H54 (cell line): ENCODE measurements at places on chromosomes 2 and 18.

DNA sequence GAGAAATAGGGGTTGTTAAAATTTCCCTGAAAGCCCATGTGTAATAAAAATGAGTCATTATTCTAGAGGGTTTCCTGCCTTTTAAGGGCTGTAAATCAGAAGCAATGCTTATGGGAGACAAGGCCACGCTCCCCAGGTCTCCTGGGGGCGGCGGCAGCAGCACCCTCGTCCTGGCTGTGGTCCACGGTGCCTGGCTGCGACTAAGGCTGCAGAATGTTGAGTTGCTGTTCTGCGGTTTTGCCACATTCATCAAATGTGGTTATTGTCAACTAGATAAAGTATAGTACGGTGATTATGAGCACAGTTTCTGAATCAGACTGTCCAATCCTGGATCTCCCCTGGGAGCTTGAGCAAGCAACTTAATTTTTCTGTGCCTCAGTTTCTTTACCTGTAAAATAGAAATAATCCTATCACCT lies 11.9 kb upstream of the AGFG1 start:
- peak; percentile 70 for DNase-seq

DNA sequence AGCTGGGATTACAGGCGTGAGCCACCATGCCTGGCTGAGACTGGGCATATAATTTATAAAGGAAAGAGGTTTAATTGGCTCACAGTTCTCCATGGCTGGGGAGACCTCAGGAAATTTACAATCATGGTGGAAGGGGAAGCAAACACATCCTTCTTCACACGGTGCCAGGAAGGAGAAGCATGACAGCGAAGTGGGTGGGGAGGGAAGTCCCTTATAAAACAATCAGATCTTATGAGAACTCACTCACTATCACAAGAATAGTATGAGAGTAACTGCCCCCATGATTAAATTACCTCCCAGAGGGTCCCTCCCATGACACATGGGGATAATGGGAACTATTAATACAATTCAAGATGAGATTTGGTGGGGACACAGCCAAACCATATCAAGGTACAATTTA lies 7.8 kb upstream of the LCLAT1 start:
- DNase-seq = no peak

DNA sequence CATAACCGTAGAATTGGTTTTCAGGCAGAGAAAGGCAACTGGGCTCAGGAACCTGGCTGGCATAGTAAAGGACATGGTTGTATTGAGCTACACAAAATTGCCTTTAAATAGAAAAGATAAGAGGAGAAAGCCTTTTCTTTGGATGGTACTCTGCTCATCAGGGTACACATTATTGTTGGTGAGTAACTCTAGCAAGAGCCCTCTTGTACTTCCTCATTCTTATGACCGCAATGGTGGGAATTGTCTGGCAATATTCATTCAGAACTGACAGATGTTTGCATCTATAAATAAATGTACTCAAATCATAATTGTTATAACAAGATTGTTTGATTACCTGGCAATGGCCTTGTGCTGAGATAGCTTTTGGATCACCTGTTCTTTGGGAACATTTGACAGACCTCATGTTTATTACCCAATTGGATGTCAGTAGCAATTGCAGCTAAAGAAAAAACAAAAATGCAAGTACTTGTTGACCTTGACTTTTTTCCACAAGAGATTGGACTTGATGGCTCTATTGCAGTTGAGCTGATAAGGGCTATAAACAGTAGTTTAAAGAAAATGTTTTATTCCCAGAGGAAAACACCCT lies 43.9 kb downstream of the MEIS1 start:
- no peak for DNase-seq

GRCh38 chr2:109348190-109348589 lies 219.2 kb downstream of the SH3RF3 start:
- DNase-seq = no peak

DNA sequence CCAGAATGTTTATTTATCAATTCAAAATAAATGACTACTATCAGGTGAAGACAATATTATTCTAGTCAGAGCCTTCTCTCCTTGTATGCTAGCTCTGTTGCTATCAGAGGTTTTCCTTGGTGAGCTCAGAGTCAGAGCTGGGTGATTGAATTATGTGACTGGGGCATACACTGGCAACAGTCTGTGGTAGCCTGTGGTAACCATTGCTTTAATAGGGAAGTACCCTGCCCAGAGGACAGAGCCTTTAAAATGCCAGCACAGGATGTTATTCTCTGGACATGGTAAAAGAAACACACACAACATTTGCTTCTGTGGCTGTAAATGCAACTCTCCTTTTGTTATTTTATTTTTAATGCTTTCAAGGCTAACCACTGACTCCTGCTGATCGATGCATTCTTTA lies 124.7 kb downstream of the PPP1R1C start:
- no peak for DNase-seq

DNA sequence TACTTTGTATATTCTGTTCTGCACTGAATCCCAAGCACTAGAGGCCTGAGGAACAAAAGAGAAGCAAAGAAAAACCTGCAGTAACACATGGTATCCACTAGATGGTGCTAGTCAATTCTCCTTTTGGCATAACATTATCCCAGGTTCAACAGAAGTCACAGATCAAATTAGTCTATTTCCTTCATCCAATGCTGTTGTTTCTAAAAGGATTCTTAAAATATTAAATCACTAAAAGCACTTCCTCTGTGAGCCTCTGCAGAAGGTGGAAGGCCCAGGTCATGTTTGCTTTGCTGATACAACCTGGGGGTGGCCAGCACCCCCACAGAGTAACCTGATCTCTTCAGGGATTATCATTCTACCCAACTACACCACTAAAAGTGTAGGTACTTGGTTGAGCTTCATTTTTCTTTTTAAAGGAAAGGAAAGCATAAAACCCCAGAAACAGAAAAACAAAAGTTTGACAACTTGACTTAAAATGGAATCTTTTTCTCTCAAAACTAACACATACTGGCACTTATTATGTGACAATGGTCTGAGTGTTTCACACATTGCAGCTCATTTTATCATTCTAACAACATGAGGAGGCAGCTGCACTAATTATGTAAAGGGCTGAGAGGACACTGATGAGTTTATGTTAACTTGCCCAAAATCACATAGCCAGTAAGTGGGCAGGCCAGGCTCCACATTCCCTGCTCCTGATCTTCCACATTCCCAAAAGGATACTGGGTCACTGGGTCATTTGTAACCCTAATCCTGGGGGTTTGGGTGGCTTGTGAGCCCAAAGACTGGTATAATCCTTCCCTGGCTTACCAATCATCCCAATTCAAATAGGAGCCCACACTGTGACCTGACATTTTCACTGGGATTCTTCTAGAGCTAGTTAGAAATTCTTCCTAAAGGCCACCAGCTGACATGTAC lies 66.8 kb upstream of the DNER start:
- peak; percentile 20 for DNase-seq

DNA sequence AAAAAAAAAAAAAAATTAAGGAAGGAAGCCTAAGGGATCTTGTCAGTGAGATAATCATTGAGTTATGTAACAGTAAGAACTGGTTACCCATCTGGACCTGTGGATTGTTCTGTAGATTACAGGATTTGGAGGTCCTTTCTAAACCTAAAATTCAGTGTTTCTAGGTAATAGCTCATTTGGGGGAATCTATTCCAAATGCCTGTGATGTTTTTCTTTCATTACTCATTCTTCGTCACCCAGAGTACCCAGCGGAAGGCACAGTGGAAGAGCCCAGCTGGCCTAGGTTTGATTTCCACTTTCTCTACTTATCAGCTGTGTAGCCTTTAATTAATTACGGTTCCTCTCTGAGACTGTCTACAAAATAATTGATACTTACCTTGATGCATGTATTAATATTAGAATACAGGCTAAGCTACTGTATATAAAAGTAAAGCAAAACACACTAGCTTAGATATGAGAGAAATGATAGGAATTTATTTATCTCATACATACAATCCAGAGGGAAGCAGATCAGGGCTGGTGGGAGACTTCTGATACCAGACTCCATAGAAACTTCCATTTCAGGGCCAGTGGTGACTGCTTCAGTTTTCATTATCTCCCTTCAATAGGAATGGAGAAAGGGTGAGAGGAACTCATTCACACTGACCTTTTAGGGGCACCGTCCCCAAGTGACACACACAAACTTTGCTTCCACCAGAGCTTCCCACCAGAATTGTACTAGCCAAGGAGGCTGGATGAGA lies 115.8 kb upstream of the NOSTRIN start:
- DNase-seq = peak; percentile 19

- no peak for DNase-seq
Measured at GRCh38 chr18:13524811-13525210, 201.5 kb downstream of the FAM210A start.

- no peak for DNase-seq
Measured at GRCh38 chr18:48021273-48021914, 90.9 kb upstream of the SMAD2 start.

- DNase-seq = peak; percentile 12
Measured at GRCh38 chr2:189751080-189751658, 11.4 kb downstream of the OSGEPL1 start.

DNA sequence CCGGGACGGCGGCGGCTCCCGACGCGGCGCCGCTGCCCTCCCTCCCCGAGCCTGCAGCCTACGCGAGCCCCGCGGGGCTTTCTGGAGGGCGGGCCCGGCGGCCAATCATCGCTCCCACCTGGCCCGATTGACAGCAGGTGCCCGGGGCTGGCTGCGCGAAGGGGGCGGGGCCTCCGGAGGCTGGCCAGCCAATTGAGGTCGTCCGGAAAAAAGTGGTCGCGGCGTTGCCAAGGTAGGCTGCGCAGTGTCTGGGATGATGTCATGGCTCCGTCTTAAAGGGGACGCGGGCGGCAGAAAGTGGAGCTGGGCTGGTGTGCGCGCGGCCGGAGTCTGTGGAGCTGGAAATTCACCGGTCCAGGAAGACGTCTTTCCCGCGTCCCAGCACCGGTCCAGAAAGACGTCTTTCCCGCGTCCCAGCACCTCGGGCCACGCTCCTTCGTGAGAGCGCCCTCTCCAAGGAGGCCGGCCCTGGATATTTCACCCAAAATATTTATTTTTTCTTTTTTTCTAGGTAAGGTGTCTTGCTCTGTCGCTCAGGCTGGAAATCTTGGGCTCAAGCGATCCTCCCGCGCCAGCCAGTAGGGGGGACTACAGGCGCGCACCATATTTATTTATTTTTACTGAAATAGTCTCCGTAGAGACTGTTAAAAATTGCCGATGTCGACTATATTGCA lies at the start of gene ACTR1B:
Gene ACTR1B, minus strand, starts transcription at position 83 of the 674 bp plus-strand sequence. CDS start 154 bp downstream, outside the sequence.
- peak; percentile 88 for DNase-seq

DNA sequence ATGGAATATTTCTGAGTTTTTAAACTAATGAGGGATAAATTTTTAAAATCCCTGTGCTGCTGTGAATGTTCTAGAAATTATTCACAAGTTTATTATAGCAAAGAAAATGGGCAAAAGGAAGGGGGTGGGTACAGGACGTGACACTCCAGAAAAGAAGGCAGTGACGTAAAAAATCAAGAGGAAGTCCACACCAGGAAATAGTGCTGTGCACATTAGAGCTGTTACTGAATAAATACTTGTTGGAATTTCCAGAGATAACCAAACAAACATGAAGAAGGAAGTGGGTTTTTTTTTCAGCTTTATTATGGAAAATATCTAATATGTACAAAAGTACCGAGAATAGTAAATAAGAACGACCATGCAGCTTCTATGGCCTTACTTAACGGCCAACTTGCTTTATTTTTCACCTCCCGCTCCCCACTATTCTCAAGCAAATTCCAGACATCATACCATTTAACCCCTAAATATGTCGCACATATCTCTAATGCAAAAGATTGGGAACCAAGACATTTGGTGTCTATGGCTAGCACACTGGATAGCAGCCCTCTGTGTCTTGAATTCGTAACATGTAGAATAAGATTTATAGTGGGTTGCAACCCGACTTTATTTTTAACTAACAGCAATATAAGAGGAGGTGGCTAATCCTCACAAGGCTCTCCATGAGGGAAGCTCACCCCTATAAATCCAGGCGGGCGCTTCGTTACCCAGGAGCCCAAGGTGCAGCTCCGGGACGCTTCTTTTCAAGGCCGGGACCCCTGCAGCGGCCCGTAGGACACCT lies 580 bp upstream of the NDUFV2 start:
- no peak for DNase-seq

- no peak for DNase-seq
Measured at GRCh38 chr2:15616429-15616828, 24.8 kb downstream of the DDX1 start.

DNA sequence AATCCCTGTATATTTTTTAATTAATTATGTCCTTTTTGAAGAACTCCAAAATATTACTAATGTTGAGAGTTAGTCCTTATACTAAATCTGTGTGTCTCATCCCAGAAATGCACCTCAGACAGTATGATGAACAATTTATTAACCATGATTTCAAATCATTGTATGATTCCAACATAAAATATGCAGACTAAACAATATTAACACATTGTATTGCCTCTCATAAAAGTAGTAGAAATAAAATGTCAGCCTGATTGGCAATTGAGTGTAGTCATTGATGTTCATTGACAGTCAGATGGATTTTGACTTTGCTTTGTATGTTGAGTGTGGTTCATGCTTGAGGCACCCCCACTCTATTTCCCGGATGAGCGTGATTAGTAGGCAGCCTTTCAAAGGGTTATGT lies 57.5 kb downstream of the KCTD18 start:
- no peak for DNase-seq

- no peak for DNase-seq
Measured at GRCh38 chr2:157193461-157193860, 64.0 kb upstream of the GALNT5 start.

GRCh38 chr18:11972371-11973174 lies 8.7 kb upstream of the IMPA2 start:
- DNase-seq = no peak

DNA sequence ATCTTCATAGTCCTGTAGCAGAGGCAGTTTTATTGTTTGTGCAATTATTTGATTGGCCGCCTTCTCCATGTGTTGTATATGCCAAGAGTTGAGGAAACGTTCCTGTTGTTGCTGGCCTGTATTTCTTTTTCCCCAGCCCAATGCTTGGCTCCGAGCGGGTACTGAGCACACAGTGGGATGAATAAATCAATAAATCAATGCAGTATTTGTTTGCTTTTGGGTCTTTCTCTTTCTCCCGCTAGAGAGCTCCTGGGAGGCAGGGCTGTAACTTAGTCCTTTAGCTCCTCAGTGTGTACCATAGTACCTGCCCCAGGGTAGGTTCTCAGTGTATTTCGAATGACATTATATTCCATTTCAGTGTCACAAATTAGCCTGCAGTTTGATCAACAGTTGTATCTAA lies 71.8 kb downstream of the ICOS start:
- DNase-seq = no peak

GRCh38 chr2:86050301-86050700 lies 55.4 kb downstream of the POLR1A start:
- DNase-seq = no peak

DNA sequence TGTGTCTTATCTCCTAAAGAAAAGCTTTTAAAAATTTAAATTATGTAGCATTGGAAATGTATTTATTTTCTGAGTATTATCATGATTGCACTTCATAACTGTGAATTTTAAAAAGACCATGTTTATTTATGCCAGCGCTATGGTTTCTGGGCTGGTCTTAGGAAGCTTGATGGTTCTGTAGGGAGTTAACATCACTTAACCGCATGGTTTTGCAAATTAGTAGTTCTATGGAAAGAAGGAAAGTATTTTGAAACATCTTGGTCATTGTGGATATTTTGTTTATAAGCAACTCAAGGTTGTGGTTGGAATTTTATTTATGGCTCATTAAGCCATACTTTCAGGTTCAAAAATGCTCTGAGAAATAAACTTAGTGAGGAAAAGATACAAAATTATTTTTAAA lies 549.4 kb downstream of the STK39 start:
- no peak for DNase-seq

- no peak for DNase-seq
Measured at GRCh38 chr2:208545403-208546042, 138.9 kb downstream of the PTH2R start.

GRCh38 chr2:50546790-50547189 lies 485.1 kb downstream of the NRXN1 start:
- DNase-seq = no peak
